T-helper 2 cell treated with Interferon-gamma antibody and Interleukin-4, amounts not matched to agents 5 μg/mL and 100 μg/mL, for 36 hours (primary cell): ENCODE measurements at places on chromosomes 3 and 15.

- H3K4me1 ChIP-seq: no peaks in the 10 kb centered on the region
- no peak overlapping the region for H3K4me3 ChIP-seq
- DNase-seq: no peak
- no peaks in the 10 kb centered on the region for H3K27me3 ChIP-seq
Measured at GRCh38 chr3:58164199-58164879, 46.4 kb downstream of the DNASE1L3 start.

DNA sequence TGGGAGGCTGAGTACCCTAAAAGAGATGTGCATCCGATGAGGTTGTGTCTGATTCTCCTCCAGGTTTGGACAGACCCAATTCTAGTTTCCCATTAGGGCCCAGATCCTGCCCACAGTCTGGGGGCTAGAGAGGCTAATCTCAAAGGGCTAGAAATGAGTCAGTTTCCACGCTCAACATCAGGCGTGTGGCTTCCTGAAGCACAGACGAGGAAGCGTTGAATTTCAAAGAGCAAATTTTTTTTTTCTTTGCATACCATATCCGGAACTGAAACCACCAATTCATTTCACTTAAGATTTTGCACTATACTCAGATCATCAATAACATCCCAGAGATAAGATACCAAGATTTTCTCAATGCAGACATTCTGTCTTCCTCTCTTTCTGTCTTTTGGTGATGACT, 173.8 kb upstream of the BCL6 start:
- peak overlapping the region; percentile 71 for H3K4me3 ChIP-seq
- peak; percentile 76 for DNase-seq
- peaks cover 8% of the 10 kb centered on the region for H3K27me3 ChIP-seq
- peaks cover 8% of the 10 kb centered on the region for H3K36me3 ChIP-seq
- peak overlapping the region; percentile 90 for H3K27ac ChIP-seq

DNA sequence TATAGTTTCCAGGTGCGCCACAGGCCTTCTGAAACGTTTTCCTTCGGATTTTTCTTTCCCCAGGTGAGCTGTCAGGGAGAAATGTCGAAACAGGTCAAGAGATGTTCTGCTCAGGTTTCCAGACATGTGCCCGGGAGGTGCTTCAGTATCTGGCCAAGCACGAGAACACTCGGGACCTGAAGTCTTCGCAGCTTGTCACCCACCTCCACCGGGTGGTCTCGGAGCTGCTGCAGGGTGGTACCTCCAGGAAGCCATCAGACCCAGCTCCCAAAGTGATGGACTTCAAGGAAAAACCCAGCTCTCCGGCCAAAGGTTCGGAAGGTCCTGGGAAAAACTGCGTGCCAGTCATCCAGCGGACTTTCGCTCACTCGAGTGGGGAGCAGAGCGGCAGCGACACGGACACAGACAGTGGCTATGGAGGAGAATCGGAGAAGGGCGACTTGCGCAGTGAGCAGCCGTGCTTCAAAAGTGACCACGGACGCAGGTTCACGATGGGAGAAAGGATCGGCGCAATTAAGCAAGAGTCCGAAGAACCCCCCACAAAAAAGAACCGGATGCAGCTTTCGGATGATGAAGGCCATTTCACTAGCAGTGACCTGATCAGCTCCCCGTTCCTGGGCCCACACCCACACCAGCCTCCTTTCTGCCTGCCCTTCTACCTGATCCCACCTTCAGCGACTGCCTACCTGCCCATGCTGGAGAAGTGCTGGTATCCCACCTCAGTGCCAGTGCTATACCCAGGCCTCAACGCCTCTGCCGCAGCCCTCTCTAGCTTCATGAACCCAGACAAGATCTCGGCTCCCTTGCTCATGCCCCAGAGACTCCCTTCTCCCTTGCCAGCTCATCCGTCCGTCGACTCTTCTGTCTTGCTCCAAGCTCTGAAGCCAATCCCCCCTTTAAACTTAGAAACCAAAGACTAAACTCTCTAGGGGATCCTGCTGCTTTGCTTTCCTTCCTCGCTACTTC, 3.8 kb downstream of the BHLHE40 start:
- peak overlapping the region; percentile 97 for H3K4me3 ChIP-seq
- H3K27me3 ChIP-seq: no peaks in the 10 kb centered on the region
- H3K27ac ChIP-seq: peak overlapping the region; percentile 82
- peaks cover 46% of the 10 kb centered on the region for H3K4me1 ChIP-seq

DNA sequence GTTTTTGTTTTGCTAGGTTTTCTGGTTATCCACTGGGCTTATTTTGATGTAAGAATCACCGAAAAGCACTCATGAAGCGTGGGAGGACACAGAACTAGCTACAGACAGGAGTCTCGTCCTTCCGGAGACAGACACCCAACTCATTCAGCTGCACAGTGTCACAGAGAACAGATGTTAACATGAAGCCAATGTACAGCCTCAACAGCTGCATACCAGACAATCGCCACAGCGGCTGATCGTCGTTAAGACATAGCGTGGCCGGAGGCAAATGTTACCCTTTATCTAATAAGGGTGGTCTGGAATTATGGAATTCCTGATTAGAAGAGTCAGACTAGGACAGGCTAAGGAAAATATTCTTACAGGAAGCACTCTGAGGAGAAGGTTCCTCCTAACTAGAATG, 1.1 kb upstream of the PYGO1 start:
- no peaks in the 10 kb centered on the region for H3K36me3 ChIP-seq
- H3K27me3 ChIP-seq: peaks cover 37% of the 10 kb centered on the region
- H3K4me3 ChIP-seq: peak overlapping the region; percentile 55
- DNase-seq: no peak
- H3K4me1 ChIP-seq: no peaks in the 10 kb centered on the region

GRCh38 chr15:93705753-93706455, 525.5 kb upstream of the MCTP2 start:
- no peaks in the 10 kb centered on the region for H3K27me3 ChIP-seq
- H3K27ac ChIP-seq: no peak overlapping the region
- H3K4me3 ChIP-seq: no peak overlapping the region
- H3K4me1 ChIP-seq: no peaks in the 10 kb centered on the region

DNA sequence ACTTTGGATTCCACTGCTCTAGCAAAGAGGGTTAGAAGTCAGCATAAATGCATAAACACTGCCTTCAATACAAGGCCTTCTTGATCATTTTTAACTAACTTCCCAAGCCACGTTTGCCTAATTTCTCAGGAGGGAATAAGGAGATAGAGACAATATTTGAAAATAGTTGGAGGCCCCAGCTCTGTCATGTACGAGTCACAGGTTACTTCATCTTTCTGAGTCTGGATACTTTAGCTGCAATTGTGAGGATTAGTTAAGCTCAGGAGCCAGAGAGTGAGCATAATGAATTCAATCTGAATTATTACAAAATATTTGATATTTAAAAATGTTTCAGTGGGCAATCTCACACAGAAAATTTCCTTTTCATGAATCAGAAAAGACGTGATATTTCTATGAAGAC, 298.9 kb downstream of the SHOX2 start:
- no peak for DNase-seq
- no peaks in the 10 kb centered on the region for H3K27me3 ChIP-seq
- no peak overlapping the region for H3K27ac ChIP-seq
- no peaks in the 10 kb centered on the region for H3K4me1 ChIP-seq
- no peaks in the 10 kb centered on the region for H3K36me3 ChIP-seq
- H3K4me3 ChIP-seq: no peak overlapping the region
